Fibroblast of skin of back (primary cell): ENCODE measurements at places on chromosomes 16 and 17.
A peak's percentile ranks its signal among the peaks of the same experiment; 100 is the strongest.

DNA sequence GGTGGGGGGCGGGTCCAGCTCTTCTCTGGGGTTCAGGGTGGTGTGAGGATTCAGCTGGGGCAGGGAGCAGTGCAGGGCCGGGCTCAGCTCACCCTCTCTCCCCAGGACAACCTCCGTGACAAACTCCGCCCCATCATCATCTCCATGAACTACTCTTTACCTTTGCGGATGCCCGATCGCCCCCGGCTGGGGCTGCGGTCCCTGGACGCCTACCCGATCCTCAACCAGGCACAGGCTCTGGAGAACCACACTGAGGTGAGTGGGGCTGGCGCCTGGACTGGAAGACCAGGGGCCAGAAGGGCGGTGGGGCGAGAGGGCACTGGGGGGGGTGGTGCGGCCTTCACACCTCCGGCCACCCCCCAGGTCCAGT, 18.9 kb upstream of the PDK2 start:
- DNase-seq: no peak

- DNase-seq: no peak
These were observed 123.2 kb upstream of the NLRP1 start for GRCh38 chr17:5707482-5707881.

DNA sequence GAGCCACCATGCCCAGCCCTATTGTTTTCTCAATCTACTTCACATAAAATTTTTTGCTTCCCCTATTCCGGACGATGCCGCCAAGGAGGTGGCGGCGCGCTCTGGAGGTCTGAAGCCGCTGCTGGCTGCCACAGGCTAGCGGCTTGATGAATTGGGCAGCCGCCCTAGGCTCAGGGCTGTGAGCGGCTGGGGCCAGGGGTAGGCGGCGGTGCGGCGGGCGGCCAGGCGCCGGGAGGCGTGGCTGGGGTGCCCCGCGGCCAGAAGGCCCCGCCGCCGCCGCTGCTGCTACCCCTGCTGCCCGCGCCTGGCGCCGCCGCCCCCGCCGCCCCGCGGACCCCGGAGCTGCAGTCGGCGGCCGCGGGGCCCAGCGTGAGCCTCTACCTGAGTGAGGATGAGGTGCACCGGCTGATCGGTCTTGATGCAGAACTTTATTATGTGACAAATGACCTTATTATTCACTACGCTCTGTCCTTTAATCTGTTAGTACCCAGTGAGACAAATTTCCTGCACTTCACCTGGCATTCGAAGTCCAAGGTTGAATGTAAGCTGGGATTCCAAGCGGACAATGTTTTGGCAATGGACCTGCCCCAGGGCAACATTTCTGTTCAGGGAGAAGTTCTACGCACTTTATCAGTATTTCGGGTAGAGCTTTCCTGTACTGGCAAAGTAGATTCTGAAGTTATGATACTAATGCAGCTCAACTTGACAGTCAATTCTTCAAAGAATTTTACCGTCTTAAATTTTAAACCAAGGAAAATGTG, 41.7 kb downstream of the ANKFY1 start:
- DNase-seq: no peak

- DNase-seq: peak; percentile 59
These were observed 30.1 kb downstream of the GNGT2 start for GRCh38 chr17:49180303-49180702.

- no peak for DNase-seq
These were observed 8.2 kb downstream of the FMNL1 start for GRCh38 chr17:45229681-45230409.

DNA sequence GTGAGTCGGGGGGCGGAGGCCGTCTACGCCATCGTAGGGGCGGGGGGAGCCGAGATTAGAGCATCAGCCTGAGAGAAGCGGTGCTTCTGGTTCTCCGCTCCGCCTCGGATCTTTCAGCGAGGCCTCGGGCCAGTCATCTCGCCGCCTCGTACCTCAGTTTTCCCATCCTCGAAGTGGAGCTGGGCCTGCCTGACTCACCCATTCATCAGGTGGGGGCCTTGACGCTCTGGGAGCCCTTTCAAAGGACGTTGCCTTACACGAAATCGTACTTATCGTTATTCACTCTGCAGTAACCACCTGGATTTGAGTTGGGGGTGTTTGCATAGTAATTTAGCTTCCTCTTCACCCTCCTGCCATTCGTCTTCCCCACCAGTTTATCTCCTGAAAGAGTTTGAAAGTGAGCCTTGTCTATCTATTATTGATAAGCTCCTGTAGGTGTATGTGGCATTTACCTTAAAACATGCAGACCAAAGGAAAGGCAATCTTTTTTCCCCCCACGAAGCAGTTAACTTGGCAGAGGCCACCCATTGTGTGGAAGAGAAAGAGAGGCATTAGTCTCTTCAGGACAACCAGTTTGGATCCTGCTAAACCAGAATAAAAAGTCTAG, 674 bp downstream of the TAF15 start:
- DNase-seq: peak; percentile 30

DNA sequence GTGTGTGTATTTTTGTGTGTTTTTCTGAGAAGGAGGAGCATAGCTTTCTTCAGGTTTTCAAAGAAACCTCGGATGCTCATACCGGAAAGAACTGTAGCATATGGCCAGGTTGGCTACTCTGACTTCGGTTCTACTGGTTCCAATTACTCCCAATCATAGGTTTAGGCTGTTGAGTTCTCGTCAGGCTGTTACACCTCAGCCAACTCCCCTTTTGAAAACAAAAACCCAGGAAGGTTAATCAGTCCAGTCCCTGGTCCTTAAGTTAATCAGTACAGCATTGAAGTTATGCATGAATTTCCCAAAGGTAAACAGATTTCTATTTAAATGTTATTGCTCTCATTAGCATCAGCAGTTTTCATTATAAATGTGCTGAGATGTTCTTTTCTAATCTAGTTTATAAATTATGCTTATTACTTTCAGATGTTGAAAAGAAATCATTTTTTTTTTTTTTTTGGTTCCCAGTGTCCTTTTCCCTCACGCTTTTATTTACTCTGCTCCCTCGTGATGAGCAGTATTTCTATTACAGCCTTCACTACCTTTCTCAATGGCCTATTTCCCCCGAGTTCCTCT, 111.0 kb downstream of the NPIPB5 start:
- no peak for DNase-seq

DNA sequence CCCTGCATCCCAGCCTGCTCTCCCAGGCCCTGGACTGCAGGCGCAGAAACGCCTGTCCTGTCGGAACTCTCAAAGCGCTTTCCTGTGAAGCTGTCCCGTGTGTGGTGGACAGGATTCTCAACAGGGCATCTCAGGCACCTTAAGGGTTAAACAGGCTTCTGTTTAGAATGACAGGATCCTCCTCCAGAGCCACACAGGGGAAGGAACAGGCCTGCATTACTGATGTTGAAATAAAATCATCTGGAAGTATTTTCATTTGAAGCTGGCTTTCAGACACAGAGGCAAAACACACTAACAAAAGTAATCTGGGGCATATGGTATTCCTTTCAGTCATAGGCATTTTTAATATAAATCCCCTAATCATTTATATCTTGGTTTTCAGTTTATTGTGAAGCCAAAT, 7.4 kb downstream of the HS3ST3A1 start:
- DNase-seq: no peak

- no peak for DNase-seq
These were observed 23.1 kb downstream of the PRDM7 start for GRCh38 chr16:90053902-90054500.

- DNase-seq: no peak
These were observed 12.7 kb downstream of the NATD1 start for GRCh38 chr17:21240369-21241055.

DNA sequence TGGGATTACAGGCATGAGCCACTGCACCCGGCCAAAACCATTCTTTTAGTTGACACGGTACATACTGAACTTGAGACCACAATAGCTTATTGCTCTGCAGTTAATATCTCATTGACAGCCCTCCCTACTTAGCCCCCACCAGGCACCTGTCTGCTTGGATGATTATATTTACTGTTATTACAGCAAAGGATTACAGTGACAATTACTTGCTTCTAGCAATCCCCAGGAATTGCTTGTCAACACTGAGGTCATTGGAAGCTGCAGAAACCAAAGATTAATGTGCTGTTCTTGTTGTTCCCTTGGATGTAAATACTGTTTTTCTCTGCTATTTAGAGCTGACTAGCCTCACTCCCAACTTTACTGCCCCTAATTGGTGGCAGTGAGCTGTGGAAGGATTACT, 211.2 kb downstream of the LGALS9B start:
- DNase-seq: no peak

- peak; percentile 87 for DNase-seq
These were observed 68.0 kb downstream of the CNTNAP4 start for GRCh38 chr16:76345163-76345661.
